ENCODE measurements at places on chromosomes 3 and 15.

DNA sequence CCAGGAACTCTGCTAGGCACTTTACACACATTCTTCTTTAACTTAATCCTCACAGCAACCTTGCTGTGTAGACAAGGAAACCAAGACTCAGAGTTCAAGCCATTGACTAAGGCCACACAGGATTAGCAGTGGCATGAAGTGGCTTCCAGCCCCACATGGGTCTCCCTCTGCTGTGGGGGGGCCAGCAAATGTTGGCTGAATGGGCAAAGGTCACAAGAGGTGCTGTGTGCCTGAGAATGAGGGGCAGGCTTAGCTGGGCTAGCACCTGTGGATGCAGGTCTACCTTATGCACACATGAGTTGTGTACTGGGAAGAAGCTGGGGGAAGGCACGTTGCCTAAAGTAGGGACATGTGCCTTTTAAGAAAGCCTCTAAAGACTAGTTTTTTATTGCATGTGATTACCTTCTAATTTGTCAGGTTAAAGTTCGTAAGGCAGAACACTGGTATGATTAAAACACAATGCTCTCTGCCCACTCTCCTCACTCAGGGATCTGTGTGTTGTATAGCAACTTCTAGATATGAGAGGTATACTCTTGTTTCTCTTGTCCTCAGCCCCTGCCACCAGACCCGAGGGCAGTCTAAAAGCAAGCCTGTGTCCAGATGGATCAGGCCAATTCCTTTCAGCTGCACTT, 10.9 kb downstream of the BAHD1 start:
- no peak for DNase-seq

GRCh38 chr3:189212681-189213080, 40.9 kb downstream of the TPRG1 start:
- no peak for DNase-seq

DNA sequence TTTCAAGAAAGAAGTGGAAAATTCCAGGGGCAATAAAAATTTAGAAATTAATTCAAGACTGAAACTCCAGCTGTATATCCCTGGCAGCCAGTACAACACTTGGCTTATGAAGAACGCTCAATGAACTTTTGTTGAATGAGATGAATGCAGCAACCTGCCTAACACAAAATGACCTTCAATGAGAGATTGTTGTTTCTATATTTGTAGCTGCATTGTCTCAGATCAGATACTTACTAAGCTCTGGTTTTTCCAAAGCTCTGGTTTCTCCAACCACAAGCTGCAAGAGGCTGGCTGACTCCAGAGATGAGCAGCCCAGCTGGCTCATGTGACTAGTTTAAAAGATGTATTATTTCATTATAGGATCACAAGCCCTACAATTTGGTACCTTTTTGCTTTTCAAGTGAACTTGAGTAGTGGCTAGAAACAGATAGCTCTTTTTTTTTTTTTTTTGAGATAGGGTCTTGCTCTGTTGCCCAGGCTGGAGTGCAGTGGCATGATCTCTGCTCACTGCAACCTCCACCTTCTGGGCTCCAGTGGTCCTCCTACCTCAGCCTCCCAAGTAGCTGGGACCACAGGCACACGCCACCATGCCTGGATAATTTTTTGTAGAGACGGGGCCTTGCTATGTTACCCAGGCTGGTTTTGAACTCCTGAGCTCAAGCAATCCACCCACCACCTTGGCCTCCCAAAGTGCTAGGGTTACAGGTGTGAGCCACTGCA, 57.4 kb downstream of the UMPS start:
- no peak for DNase-seq

- no peak for DNase-seq
These were observed 121.9 kb downstream of the FNDC3B start for GRCh38 chr3:172161133-172161789.

DNA sequence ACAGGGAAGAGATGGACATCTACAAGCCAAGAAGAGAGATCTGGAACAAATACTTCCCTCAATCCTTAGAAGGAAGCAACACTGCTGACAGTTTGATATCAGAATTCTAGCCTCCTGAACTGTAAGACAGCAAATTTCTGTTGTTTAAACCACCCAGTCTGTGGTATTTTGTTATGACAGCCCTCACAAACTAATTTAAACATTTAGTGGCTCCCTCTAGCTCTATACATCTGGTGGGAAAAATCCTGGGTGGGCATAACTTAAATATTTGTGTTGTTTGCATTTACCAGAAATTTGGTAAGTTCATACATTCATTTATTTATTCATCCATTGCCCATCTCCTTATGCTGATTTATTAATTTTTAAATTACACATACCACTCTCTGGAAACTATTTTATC, 62.5 kb upstream of the GSK3B start:
- no peak for DNase-seq
